CD4-positive, alpha-beta T cell treated with Interleukin-2 at 100 ng/mL for 4 hours (primary cell): ENCODE measurements at places on chromosomes 5 and 9.

GRCh38 chr5:151097820-151098767, 17.3 kb upstream of the TNIP1 start:
- no peak for DNase-seq

- no peak for DNase-seq
These were observed 41.4 kb downstream of the CPLANE1 start for GRCh38 chr5:37207802-37208201.

DNA sequence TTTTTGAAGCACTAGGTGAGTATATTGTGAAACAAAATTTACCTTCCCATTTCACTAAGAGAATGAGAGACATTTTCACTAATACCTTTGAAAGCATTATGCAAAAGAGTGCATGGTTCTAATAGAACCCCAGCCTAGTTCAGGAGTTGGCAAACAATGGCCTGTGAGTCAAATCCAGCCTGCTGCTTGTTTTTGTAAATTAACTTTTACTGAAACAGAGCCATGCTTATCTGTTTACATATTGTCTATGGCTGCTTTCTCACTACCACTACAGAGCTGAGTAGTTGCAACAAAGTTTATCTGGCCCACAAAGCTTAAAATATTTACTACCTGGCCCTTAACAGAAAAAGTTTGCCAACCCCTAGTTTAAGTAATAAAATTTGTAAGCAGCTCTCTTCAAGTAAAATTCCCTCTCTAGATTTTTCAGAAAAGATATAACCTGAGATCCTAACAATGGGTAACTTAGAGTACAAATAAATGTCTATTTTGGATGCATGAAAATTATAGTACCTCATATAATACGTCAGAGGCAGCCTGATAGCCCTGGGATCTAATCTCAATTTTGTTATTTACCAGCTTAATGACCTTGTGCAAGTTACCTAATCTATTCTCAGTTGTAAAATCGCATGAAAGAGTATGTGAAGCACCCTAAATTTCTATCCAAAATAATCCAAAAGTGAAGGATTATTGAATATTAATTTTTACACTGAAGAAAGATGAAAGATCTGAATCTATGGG, 50.7 kb upstream of the ARL15 start:
- no peak for DNase-seq

GRCh38 chr5:862367-863243, 11.8 kb upstream of the ZDHHC11 start:
- no peak for DNase-seq

DNA sequence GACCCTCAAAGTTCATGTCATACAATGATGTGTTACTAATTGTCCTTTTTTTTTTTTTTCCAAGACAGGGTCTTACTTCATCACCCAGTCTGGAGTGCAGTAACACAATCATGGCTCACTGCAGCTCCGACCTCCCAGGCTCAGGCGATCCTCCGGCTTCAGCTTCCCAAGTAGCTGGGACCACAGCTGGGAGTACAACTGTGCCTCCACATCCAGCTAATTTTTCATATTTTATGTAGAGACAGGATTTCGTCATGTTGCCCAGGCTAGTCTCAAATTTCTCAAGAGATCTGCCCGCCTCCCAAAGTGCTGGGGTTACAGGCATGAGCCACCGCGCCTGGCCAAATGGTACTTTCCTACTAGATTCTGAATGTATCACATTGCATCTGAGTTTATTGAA, 49.4 kb upstream of the EBF1 start:
- DNase-seq = no peak
